ENCODE measurements at places on chromosomes 16 and 17.

DNA sequence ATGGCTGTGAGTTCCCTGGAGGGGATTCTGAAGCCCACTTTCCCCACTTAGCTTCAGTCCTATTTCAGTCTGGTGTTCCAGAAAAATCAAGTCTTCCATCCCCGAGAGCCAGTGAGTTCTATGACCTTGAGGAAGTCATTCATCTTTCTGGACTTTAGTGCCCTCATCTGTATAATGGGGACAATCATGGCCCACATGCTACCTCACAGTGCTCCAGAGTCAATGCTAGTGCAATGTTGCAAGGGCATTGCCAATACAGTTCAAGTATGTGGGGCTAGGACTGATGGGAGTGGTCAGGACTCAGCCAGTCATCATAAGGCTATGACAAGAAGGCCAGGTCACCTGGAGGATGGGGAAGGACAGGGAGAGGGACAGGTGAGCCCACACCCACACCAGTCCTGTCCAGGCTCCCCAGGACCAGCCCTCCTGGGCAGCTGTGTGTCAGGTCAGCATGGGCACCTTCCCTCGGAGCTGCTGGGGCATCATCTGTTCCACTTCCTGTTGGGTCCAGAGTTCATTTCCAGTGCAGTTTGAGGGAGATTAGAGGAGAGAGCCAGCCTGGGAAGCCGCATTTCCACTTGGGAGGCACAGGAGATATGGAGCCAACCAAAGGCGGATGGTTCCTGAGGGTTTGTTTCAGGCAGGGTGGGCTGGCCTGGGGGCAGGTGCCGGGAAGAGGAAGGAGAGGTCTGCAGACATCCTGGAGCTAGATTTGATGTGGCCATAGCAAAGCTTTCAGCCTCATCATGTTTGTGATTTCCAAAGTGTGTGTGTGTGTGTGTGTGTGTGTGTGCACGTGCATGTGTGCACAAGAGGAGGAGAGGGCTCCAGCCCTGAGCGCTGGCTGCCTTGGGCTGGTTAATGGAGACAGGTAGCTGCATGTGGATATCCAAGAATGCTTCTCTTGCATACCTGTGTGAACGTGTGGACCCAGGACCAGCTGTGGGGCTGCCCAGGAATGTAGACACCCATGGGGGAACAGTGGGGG, 3.9 kb upstream of the WNT9B start:
- no peak for DNase-seq

DNA sequence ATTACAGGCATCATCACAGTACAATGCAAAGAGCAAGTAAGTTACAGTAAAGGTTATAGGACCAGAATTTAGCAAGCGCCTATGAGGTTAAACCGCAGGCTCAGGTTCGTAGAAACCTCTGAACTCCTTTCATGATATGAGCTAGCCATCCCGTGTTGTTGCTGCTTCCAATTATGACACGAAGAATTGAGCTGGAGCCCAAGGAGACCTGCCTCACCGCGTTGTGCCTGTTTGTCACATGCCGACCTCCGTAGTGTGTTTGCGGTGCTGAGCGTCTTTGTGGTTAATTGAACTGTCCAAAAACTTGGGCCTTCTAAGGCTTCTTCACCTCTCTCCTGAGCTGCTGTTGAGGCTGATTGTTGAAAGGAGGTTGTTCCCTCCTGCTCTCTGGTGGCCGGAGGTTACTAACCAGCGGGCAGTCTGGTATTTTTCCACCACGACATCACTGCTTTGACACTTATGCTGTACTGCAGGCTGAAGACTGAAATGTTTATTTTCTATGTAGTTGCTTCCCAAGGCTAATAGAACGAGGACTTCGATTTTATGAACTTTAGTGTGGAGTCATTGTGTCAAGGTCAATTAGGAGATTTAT, 67.5 kb downstream of the SEC14L1 start:
- DNase-seq: no peak

GRCh38 chr16:11650641-11651591, 17.3 kb upstream of the SNN start:
- no peak for DNase-seq

GRCh38 chr17:55212880-55213279, 51.9 kb upstream of the HLF start:
- DNase-seq: no peak

GRCh38 chr17:80855948-80856862, 135.4 kb upstream of the CHMP6 start:
- peak; percentile 78 for DNase-seq
